ENCODE measurements at places on chromosomes 3 and 15.

GRCh38 chr3:128523591-128523990 is 30.6 kb upstream of the GATA2 start:
- DNase-seq = no peak

DNA sequence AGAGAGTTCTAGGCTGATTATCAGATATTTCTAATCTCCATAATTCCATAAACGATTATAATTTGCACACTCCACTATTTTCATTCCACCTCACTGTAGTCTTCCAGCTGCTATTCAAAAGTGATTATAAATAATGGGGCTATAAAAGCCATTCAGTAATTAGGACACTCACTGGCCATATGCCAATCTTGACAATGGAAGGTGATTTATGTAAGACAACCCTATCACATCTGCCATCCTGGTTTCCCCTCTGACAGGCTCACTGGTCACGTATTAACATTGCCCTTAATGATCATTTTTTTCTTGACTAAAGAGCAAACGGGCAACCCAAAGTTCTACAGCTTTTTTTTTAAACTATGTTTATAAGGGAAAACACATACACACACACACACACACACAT is 402.4 kb downstream of the MAGI1 start:
- DNase-seq = peak; percentile 74

DNA sequence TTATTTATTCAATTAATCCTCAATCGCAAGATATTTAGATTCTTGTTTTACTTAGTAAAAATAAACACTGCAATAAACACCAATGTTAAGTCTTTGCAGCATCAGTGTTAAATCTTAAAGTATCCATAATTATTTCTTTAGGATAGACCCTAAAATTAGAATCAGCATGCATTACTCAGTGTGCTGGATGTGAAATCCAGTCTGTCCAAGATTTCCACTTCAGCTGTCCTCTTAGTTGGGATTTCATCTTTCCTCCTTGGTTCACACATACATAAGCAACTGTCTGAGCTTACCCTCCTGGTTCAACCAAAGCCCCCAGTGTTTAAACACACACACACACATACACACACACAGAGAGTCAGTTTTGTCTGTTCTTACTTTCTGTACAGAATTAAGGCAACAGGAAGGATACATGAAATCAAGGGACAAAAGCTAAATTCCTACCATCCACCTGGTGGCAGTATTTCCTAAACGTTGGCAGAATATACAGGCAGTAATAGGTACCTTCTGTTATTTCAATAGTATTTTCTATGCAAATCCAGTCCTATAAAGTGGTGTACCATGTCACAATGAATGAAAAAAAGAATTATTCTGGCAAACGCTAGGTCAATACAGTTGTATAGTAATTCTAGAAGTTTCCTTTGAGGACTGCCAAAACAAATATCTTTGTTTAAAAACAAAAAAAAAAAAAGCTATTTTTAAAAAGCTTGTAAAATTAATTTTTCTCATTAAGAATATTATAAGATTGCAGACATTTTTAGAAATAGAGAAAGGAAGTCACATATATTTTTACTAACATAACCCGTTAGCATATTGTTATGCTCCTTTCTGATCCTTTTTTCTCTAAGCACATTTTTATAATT is 27.3 kb upstream of the DMXL2 start:
- peak; percentile 70 for DNase-seq

- DNase-seq = no peak
Observed at GRCh38 chr15:99307735-99308134, 56.5 kb downstream of the LRRC28 start.

GRCh38 chr3:79148786-79149185 is 619.0 kb downstream of the ROBO1 start:
- no peak for DNase-seq

- no peak for DNase-seq
Observed at GRCh38 chr15:95567686-95568085, 762.8 kb upstream of the NR2F2 start.

DNA sequence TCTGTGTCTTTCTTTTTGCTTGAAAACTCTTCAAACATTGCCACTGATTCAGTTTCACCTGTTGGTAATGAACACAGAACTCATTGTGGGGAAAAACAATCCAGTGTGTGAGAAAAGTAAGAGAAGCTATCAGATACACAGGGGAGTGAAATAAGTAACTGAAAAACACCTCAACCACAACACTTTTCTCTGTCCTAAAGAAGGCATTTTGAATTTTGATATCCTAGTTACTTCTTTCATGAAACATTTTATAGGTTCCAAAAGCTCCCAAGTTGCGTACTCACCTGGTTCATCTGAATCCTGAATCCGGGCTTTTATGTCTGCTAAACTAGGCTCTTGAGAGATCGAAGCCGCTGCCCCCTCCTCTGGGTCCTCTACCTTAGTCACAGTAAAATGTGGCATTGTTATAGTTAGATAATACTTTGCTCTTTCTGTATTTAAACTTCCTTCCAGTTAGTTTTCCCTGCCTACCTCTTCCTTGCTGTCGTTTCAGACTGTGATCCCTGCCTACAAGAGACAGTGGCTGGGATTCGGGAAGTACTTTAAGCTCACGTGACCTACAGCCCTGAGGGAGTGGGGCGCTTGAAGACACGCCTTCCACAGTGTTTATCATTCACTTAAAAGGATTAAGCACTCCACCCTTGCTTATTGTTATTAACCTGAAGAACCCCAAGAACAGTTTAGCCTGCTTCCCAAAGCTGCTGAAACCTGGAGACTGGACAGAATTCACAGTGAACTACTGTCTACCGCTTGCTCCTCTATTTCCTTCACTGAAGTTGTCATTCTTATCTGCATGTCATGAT is 19.1 kb downstream of the SLC12A6 start:
- peak; percentile 83 for DNase-seq

DNA sequence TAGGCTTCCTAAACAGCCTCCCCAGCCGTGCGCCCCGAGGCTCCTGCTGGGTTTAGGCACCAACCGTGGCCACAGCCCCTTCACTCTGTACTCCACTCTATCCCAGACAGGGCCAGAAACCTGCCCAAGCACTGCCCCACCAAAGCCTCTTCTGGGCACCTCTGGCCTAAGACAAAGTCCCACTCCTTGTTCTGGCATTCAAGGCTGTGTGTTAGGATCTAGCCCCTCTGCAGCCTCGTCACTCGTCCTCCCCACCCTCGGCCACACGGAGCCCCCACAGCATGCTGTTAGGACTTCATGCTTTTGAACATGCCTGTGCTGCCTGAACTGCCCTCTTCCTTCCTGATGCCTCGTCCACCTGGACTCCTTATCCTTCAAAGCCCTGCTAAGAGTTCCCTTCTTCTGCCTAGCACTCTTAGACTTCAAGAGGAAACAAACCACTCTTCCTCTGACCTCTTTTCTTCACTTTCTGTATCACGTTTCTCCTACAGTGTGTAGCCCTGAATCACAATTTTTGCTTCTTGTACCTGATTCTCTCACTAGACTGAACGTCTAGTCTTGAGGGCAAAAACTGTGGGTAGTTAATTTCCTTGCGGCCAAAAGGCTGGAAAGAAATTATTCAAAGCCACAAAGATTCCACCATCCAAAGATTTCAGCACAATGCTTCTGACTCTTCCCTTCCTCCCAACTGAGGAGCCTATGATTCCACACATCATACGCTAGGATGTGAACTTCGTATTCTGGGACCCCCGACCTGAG is 28.6 kb downstream of the WNT7A start:
- DNase-seq = no peak

DNA sequence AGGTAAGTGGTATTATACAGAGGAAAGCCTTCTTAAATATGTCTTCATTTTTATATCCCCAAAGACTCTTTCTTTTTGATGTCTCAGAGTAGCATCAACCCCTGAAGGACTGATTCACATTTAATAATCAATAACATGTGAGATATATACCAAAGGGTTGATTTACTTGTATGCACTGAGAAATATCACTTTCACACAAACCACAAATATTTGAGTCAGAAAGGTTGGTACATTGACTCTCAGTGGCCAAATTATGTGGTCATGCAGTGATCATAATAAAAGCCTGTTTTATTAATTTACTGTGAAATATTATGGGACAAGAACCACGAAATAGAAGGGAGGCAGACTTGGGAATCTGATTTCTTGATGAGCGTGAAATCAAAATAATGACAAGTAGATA is 329.0 kb downstream of the GBE1 start:
- DNase-seq = no peak

DNA sequence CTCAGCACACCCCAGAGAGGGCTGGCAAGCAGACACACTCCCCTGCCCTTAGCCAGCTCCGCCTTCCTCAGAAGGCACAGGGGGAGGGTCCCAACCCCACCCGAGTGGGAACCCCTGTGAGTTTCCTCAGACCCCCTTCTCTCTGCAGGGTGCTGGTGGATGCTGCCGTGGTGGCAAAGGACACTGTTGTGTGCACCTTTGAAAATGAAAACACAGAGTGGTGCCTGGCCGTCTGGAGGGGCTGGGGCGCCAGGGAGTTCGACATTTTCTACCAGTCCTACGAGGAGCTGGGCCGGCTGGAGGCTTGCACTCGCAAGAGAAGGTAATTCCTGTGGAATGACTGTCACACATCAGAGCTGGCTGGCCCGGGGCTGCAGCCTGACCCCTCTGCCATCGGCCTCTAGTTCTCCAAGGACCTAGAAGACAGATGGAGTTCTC is 149.4 kb downstream of the LRRK1 start:
- no peak for DNase-seq

DNA sequence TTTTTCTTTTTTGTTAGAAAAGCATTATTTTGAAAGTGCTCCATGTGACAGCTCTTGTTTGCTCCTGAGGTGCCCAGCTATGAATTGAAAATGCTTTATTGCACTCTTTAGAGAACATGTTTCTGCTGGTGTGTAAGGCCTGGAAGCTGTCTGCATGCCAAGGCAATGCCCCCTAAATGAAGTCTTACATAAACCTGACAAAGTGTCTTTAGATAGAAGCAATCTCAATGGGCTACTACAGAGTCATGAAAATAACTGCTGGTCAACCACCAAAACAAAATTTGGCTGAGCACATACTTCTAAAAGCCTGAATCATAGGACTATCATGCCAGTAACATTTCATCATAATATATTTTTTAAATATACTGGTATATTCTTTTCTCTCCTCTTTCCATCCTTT is 178.7 kb downstream of the THRB start:
- DNase-seq = no peak

- DNase-seq = no peak
Observed at GRCh38 chr15:96406701-96407100, 76.2 kb downstream of the NR2F2 start.

Measured in NCI-H1417 (cell line).